Nucleus accumbens (tissue), 56 donors: ENCODE measurements at places on chromosomes 7 and 10.

DNA sequence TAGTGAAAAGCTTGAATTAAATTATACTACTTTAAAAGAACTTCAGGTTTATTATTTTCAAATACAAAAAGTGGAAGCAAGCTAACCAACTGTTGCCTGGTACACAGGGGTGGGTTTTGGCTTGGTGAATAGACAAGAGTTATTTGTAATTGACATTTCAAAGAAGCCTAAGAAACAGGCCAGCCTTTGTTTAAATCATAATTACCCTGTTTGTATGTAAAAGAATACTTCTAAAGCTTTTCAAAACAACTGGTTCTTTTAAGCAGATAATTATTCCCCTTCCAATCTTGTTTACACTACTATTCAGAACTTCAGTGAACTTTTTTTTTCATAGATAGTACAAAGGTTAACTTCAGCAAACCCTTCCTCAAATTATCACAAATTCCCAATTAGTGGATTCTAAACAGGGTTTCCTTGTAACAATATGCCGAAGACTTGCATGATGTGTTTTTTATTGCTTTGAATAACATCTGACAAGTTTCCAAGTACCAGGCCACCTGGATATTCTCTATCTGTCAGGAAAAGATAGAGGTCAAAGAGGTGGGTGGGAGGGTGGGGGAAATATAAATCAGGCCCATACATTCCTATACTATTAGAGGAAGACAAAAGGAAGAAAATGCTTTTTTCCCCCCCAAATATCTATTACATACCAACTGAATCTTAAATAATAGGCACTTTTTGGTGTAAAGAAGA, 20.4 kb downstream of the SSMEM1 start:
- no peak for DNase-seq

DNA sequence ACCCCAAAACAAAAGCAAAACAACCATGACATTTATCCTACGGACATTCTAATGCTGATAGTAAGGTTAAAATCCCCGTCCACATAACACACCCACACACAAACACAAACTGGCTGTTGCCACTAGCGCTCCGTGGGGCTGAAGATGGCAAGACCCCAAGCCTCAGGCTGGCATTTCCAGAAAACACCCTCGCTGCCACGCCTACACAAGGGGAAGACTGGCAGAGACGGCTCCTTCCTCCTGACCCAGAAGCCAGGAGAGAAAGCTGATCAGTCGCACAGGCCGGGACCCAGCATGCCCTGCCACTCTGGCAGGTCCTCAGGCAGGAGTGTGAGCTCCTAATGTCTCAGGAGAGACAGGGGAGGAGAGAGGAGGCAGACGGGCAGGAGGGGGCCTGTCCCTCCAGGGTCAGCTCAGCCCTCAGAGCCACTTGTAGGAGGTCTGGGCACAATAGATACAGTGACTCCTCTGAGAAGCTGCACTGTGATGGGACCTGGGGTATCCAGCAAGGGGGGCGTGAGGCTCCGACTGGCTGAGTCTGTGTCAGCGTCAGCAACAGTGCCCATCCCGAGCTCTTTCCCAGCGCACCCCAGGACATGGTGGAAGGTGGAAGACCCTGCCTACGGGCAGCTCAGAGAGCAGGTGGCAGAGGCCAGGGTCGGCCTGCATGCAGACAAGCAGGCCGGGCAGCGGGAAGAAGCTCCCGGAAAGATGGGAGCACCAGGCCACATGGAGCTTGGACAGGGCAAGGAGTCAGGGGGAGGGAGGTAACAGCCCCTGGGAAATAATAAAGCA, 326.9 kb downstream of the PTPRN2 start:
- DNase-seq = no peak

- no peak for DNase-seq
These were observed 190.4 kb downstream of the SKIDA1 start for GRCh38 chr10:21334891-21335696.

- no peak for DNase-seq
These were observed 163.6 kb upstream of the PHYHIPL start for GRCh38 chr10:59012839-59013238.
